ENCODE measurements at places on chromosomes 7 and 10. TPM values are rescaled to one million over a fixed set of nuclear protein-coding genes. Genes with fewer than 3 reads are reported as not detected.

Gene CALHM3
- 0.63 TPM for total RNA-seq

Gene APBB1IP
- 11.1 TPM for total RNA-seq

Gene DNA2
- 9.7 TPM for total RNA-seq

Gene MYL10
- total RNA-seq: not detected

Gene ZMIZ2
- total RNA-seq: 31.5 TPM

Gene ST8SIA6
- total RNA-seq: 0.07 TPM
